Cerebellar cortex (tissue), 1 donor: ENCODE measurements at places on chromosomes 12 and 14.

GRCh38 chr12:89033062-89033461, 319.2 kb downstream of the DUSP6 start:
- no peak for DNase-seq

DNA sequence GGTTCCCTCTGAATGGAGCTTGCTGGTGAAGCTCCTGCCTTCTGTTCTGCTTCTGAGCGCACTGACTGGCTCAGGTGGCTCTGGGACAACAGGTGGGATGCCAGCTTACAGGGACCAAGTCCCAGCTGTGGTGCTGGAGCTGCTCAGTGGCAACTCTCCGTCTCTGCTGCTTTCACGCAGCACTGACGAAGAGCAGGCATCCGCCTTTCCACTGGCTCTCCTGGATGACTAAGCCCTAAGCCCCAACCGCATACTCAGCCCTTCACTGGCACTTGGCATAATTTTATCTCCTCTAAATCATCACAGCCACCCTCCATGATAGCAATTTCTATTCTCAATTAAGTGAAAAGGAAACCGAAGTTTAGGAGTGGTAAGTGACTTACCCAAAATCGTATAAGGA, 3.7 kb upstream of the RTL1 start:
- DNase-seq, result no peak

DNA sequence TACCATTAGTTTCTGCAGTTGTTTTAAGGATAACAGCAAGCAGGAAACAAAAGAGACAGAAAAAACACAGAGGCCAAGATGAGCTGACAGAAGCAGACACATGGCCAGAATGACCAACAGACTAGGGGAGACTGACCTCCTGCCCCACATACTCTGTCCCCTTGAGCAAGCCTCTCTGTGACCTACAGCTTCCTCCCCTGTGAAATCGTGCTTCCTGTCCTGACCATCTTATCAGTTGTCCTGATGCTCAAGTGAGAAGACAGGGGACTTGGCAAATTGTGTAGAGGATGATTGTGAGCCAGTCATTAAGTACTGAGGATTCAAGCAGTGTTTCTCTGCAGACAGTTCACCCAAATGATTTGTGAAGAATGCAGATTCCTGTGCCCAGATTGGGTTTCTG, 229.0 kb downstream of the SLC41A2 start:
- DNase-seq, result no peak

- no peak for DNase-seq
Measured at GRCh38 chr14:45716572-45716971, 463.6 kb upstream of the MIS18BP1 start.

DNA sequence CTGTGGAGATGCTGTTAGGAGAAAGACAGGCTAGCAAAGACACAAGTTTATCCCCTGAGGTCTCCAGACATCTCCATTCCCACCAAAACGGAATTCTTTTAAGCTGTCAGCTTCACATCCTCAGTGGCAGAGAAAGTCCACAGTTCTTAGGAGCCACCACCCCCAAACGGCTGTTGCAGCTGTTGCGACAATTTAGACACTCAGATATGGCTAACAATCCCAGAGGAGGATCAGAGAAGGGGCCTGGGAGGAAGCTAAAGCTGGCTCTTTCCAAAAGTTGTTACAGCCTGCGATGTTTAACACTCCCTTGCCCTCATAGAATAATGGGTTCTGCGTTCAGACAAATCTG, 1.9 kb upstream of the ATP5MC2 start:
- peak; percentile 42 for DNase-seq

GRCh38 chr12:8033153-8034044, 883 bp downstream of the FOXJ2 start:
- DNase-seq, result peak; percentile 62

GRCh38 chr14:75725481-75725880, 64.4 kb downstream of the TTLL5 start:
- DNase-seq, result no peak

GRCh38 chr12:25940886-25941285, 17.6 kb upstream of the RASSF8 start:
- DNase-seq, result no peak

- DNase-seq, result no peak
Measured at GRCh38 chr14:43665570-43666267, 841.4 kb downstream of the FSCB start.

DNA sequence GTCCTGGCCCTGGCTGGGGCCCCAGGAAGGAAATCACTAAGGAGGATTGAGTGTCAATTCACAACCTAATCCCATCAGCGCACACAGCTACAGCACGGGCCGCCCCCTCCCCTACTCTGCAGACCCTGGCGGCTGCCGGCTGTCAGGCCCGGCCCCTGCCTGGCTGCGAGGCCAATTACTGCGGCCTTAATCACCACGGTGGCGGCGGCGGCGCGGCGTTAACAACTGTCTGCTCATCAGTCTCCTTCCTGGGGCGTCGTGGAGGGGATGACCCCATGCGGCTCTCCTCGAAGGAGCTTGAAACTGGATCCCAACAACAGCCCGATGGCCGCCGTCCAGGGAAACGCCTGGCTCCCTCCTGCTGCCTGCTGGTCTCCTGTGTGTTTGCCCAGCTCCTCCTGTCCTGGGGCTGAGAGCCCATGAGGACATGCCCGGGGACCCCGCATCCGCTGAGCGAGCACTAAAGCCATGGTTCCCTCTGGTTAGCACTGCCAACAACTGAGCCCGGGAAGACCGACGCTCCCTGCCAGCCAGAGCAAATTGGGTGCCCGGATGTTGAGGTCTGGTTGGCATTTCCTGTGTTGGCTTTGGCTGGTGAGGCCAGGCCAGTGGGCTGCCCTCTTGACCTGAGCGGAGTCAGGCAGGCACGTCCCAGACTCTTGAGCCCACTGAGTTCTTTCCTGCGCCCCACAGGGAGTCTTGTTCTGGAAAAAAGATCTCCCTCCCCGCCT, 21.8 kb upstream of the EIF2B2 start:
- DNase-seq, result no peak

GRCh38 chr12:58761308-58761707, 159.0 kb downstream of the LRIG3 start:
- no peak for DNase-seq

DNA sequence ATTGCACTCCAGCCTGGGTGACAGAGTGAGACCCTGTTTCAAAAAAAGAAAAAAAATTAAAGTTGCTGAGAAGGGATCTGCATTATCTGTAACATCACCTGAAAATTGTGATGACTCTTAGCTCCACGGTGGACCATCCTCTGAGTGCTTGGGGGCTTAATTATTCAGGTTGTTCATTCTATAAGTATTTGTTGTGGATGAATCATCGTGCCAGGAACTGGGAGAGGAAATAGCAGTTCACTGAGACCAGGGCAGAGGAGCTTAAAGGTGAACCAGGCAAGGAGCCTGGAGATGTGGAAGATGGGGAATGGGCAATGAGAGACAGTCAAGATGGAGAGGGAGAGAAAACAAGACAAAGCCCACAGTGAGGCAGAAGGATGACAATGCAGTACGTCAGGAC, 25.5 kb upstream of the GSC start:
- no peak for DNase-seq

DNA sequence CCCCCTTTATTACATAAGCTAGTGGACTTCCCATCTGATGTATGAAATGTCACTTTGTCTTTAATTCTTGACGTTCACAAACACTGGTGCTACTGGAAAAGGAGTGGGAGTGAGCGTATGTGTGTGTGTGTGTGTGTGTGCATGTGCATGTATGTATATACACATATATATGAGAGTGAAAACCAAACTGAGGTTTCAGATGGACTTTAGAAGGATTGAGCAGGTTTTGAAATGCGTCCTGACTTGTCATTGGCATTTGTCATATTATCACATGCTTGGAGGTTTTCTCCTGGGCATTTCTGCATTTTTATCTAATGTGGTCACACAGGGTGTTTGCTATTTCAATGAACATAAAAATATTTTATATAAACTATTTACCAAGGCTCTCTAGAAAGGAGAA, 1085.9 kb downstream of the BCL11B start:
- DNase-seq, result no peak

DNA sequence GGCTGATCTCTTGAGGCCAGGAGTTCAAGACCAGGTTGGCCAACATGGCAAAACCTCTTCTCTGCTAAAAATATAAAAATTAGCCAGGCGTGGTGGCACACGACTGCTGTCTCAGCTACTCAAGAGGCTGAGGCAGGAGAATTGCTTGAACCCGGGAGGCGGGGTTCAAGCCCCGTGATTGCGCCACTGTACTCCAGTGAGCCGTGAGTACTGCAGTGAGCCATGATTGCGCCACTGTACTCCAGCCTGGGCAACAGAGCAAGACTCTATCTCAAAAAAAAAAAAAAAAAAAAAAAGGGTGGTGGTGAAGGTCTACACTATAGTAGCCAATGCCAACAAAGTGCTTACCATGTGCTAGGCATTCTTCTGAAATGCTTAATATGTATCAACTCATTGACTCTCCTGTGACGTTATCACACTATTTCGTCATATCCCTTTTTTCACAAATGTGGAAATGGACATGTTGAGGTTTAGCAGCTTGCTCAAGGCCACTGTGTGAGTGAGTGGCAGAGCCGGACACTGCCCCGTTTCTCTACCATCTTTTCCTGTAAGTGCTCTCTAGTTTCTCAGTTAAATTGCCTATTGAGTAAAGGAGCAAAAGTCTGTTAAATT, 59.6 kb downstream of the GNS start:
- no peak for DNase-seq

GRCh38 chr12:86196465-86196864, 59.7 kb downstream of the MGAT4C start:
- DNase-seq, result no peak

GRCh38 chr12:45439039-45439438, 223.1 kb downstream of the ANO6 start:
- no peak for DNase-seq

GRCh38 chr14:34078117-34078743, 127.4 kb upstream of the EGLN3 start:
- DNase-seq, result no peak

DNA sequence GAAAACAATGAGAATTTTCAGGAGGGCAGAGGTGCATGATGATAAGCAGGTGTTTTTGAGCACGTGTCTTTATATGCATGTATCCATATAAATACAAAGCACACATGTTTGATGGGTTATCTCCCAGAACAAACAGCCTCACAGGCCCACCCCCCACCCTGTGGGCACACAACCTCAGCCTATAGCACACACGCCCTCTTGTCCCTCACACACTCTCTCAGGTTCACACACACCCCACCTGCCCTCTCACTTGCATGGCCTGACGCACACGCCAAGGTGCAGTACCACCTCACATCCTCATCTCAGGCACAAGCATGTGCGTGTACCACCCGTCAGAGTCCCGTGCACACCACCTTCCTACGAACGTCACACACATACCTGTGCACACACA, 8.6 kb upstream of the KRT8 start:
- no peak for DNase-seq

GRCh38 chr12:112321245-112321644, 61.0 kb downstream of the HECTD4 start:
- no peak for DNase-seq

DNA sequence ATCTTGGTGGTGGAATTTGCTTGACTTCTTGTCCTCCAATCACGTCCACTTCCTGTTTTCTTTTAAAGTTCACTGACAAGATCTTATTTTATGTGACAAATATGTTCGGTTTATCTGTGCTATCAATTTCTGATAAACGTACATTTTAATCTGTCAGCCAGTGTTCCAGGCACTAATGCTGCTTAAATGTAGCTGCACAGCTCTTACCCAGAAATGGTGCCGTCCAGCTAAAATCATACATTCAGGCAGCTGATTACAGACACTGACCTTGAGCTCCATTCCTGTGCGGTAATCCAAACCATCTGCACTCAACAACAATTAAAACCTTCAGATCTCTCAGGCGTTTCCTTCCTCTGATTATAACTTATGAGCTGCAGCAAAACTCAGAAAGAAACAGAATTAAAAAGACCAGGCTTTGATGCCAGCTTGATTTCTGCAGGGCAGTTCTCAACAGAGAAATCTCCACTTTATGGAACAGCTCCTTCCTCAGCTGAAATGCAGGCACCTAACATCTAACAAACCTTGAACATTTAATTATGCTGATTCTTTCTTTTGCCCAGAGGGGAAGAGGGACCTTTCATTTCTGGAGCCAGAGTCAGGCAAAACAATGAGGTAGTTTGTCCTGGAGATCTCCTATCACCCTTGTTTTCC, 26.4 kb upstream of the RASSF3 start:
- DNase-seq, result no peak

- no peak for DNase-seq
Measured at GRCh38 chr12:93855261-93855660, 178.1 kb downstream of the CRADD start.

- no peak for DNase-seq
Measured at GRCh38 chr12:80659512-80660063, 47.8 kb upstream of the MYF6 start.

- DNase-seq, result peak; percentile 0
Measured at GRCh38 chr14:20904393-20905029, 13.3 kb downstream of the RNASE3 start.

DNA sequence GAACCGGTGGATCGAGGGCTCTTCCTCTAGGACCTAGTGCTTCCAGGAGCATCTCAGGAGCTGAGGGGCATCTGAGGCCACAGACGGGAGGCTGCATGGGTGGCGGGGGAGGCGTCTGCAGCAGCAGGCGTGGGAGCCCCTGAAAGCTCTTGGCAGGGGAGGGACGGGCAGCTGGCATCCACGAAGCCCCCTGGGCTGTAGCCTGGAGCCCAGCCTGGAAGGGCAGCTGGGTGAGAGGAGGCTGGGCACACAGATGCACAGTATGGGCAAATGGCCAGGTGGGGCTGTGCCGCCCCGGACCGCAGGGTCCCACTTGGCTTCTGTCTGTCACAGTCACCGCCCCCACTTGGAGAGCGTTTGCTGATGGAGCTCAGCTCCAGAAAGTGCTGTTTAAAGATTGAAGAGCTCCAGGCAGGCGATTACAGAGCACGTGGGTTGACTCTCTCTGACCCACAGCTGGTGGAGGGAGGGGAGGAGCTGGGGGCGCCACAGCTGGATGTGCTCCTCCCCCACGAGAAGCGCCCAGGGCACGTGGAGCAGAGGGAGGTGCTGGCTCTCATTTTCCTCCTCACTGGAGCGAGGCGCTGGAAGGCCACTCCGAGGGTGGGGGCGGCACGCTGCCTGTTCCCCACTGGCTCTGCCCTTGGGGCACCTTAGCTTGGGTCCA, 155.0 kb upstream of the C14orf180 start:
- peak; percentile 27 for DNase-seq
